Vagina (tissue), 2 donors: ENCODE measurements at places on chromosomes 7 and 10. TPM values are rescaled to one million over a fixed set of nuclear protein-coding genes. Genes with fewer than 3 reads are reported as not detected.

The HECTD2 gene
- 13.3 TPM for total RNA-seq

The GRID2IP gene
- total RNA-seq: not detected

The UBN2 gene
- 12.5 TPM for total RNA-seq

The ZNF425 gene
- total RNA-seq: 2.9 TPM

DNA sequence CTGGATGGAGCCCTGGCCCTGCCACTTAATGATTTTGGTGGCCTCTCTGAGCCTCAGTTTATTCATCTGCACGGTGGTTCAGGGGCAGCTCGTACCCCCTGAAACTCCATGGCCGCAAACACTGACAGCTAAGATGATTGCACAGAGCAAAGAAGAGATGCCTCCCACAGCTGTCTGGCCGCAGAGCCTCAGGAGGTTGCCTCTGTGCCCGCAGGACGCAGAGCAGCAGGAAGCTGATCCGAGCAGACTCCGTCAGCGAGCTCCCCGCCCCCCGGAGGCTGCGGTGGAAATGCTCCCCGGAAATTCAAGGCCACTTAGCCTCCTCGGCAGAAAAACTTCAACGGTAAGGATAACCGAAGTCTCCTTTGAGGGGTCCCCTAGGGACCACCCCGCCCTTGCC, 30.2 kb upstream of the C10orf53 start:
- H3K4me1 ChIP-seq: no peaks in the 10 kb centered on the region
- H3K27ac ChIP-seq: no peak overlapping the region
- no peaks in the 10 kb centered on the region for H3K36me3 ChIP-seq

GRCh38 chr7:27910326-27910725, 170.4 kb downstream of the TAX1BP1 start:
- peaks cover 26% of the 10 kb centered on the region for H3K4me1 ChIP-seq
- DNase-seq: no peak
- no peaks in the 10 kb centered on the region for H3K27me3 ChIP-seq
- no peak overlapping the region for H3K27ac ChIP-seq

DNA sequence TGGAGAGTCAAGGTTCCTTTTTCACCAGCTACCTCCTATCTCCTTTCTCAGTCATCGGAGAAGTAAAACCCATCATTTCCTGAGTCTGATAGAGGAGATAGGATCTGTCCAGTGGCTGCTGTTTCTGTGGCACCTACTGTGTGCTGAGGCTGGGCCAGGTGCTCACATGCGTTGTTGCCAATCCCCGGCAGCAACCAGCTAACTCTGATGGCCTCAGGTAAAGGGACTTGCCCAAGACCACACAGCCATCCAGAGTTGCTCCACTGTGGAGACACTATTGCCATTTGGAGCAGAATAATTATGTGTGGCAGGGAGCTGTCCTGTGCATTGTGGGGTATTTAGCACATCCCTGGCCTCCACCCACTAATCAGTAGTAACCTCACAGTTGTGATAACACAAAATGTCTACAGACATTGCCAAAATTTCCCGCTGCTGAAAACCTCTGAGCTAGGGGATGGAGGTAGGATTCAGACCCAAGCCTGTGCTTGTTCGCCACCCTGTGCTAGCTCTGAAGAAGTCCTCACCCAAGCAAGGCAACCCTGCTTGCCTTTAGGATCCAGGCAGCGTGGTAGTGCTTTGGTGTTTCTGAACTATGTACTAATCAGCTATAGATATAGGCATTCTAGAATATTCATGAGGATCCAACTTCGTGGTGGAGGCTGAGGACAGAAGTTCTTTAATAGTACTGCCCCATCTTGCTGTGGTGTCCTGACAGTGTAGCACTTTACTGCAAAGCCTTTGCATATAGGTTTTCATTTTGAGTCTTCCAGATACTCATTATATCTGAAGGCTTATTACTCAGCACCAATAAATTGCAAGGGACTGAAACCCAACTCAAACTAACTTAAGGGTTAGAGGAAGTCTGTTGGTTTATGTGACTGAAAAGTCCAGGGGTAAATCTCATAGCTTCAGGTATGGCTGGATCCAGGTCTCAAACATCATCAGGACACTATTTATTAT, 164.6 kb downstream of the GRK5 start:
- peak overlapping the region; percentile 80 for H3K27ac ChIP-seq
- no peaks in the 10 kb centered on the region for H3K36me3 ChIP-seq
- no peak overlapping the region for H3K4me3 ChIP-seq

DNA sequence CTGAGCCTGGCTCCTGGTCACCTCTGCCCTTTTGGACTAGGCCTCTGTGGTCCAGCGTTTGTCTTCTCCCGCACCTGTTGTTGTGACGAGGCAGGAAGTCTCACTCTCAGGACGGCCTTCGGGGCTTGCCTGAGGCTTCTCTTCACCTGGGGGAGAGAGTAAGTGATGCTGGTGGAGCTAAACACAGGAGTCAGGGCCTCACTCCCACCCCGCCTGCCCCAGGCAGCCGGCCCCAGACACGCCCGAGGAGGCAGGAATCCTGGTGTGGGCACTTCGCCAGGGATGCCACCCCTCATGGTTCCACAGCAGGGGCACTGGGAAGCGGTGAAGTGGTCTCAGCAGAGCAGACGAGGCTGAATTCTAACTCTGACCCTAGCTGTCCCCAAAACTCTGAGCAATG, 42.4 kb downstream of the IL2RA start:
- no peak for DNase-seq
- no peaks in the 10 kb centered on the region for H3K36me3 ChIP-seq
- no peak overlapping the region for H3K4me3 ChIP-seq
- H3K27me3 ChIP-seq: no peaks in the 10 kb centered on the region
- peak overlapping the region; percentile 77 for H3K27ac ChIP-seq
- peaks cover 12% of the 10 kb centered on the region for H3K4me1 ChIP-seq

GRCh38 chr10:11663763-11664555, 52.5 kb upstream of the USP6NL start:
- H3K36me3 ChIP-seq: no peaks in the 10 kb centered on the region
- no peaks in the 10 kb centered on the region for H3K4me1 ChIP-seq
- no peak overlapping the region for H3K27ac ChIP-seq
- no peaks in the 10 kb centered on the region for H3K27me3 ChIP-seq
- no peak overlapping the region for H3K4me3 ChIP-seq
- no peak for DNase-seq

DNA sequence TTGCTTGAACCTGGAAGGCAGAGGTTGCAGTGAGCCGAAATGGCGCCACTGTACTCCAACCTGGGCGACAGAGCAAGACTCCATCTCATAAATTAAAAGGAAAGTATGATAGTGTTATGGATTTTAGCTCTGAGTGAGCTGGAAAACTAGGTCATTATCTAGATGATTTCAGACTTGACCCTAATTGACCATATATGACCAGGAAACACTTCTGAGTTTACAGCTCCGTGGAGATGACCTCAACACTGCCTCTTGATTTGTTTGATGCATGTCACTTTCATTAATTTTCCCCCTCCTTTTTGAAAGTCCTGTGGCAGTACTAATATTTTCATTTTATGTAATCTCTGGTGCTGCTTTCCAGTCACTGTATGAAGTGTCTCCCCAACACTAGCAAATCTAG, 7.8 kb upstream of the SEC61A2 start:
- no peaks in the 10 kb centered on the region for H3K36me3 ChIP-seq
- no peaks in the 10 kb centered on the region for H3K27me3 ChIP-seq
- H3K27ac ChIP-seq: no peak overlapping the region

GRCh38 chr10:119849031-119849789, 23.4 kb downstream of the MCMBP start:
- H3K4me3 ChIP-seq: no peak overlapping the region
- H3K27ac ChIP-seq: no peak overlapping the region
- no peak for DNase-seq
